A172 (cell line): ENCODE measurements at places on chromosomes 2 and 18.
A peak's percentile ranks its signal among the peaks of the same experiment; 100 is the strongest.

GRCh38 chr2:27799646-27800010, 28.1 kb downstream of the MRPL33 start:
- DNase-seq: no peak

GRCh38 chr2:120739438-120740090, 3.9 kb downstream of the GLI2 start:
- no peak for DNase-seq

DNA sequence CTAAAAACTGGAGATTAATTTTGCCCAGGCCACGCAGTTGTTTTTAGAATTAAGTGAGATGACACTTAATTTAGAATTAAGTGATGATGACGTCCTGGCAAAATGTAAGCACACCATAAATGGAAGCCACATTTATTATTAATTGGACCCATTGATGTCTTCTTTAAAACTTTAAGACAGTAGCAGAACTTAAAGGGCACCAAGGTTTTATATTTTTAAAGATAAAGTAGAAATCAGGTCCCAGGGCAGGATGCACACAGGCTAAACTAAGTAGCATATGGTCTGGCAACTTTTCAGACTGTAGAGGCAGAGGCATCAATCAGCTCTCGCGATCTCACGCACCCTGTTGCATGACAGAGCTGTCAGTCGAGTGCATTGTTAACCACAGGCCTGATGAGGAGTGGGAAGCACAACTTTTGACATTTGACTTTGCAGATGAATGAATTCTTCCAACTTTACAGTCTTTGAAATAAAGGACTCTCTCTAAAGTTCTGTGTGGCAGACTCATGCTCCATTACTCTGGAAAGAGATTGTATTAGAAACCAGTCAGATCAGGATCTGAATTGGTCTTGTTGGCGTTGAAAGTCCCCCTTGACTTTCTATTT, 232.4 kb downstream of the CD226 start:
- no peak for DNase-seq

DNA sequence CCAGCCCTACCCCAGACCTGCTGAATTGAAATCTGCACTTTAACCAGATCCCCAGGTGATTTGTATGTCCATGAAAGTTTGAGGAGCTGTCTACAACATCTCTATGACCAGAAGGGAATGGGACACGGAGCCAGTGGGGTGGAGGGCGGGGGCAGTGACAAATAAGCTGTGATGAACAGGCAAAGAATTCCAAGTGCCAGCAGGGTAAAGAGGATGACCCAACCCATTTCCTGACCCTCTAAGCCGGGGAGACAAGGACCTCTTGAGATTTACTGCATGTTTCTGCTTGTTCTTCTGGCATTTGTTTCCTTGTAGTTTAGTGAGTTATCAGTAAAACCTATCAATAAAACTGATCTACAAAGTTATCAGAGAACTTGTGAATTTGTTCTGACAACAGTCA, 8.7 kb downstream of the TET3 start:
- DNase-seq: peak; percentile 58

DNA sequence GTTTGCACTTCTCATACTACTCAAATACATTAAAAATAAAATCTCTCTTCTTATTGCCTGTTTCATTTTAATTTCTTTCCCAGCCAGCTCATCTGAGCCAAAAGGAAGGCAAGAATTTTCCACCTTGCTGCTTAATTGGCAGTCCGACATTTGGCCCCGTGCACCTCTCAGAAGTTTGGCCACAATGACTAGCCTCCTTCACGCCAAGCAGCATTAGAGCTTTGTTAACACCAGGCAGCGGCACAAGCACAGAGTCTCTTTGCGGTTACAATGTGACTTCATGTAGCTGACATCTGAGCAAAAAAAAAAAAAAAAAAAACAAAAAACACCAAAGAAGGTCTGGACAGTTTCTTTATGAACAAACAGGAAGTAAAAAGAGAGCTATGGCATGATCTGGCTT, 248.9 kb downstream of the OSR1 start:
- DNase-seq: no peak

DNA sequence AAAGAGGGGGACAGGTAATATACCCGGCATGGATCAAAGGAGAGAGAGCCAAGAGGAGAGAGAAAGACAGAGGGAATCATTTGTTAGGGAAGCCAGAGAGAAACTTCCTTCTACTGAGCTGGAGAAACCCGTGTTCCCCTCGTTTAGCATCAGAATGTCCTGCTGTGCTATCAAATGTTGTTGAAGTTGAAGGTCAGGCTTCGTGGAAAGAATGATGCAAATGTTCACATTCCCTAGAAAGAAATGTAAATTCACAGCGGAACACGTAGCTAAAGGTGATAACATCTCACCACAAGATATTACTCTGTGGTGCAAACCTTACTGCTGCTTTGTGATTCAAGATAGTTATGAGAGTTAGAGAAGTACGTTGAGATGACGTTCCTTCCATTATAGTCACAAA, 258.1 kb downstream of the LNPK start:
- DNase-seq: no peak

DNA sequence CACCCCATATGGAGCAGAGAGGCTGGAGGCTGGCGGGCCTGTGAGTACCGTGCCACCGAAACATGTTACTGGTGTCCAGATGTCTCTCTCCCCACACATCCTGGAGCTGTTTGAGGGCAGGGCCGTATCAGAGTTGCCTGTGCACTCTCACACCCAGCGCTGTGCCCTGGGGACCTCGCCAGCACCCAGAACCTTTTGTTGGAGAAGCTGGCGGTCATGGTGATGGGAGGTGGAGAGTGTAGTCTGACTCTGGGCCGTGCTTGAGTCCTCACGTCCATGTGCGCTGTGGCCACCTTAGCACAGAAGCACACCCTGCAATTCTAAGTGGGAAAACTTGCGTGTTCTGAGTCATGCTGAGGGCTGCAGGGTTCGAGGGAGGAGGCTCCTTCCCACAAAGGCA, 259.2 kb downstream of the NDUFA10 start:
- DNase-seq: no peak

DNA sequence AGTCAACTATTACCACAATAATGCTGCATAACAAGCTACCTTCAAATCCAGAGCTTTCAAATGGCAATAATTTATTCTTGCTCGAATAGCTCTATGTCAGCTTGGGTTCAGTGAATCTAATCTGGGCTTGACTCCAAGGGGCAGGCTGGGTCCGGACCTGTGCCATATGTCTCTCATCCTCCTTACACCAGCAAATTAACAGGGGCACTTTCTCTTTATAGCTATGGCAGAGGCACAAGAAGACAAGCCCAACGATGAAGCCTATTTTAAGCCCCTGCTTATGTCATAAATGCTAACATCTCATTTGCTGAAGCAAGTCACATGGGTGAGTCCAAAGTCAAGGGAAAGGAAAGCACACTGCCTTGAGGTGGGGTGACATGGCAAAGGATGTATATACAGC, 13.3 kb upstream of the ZNF521 start:
- DNase-seq: no peak

- DNase-seq: no peak
Measured at GRCh38 chr2:127023504-127023903, 83.5 kb downstream of the BIN1 start.

GRCh38 chr2:163414121-163414520, 321.7 kb downstream of the FIGN start:
- DNase-seq: no peak
